ENCODE measurements at places on chromosomes 7 and 10. TPM values are rescaled to one million over a fixed set of nuclear protein-coding genes. Genes with fewer than 3 reads are reported as not detected.

- no peak overlapping the region for H3K27ac ChIP-seq
- H3K4me3 ChIP-seq = peak overlapping the region; percentile 98
- DNase-seq = no peak
- peaks cover 12% of the 10 kb centered on the region for H3K4me1 ChIP-seq
Observed at GRCh38 chr10:112953174-112954159, 3.4 kb downstream of the TCF7L2 start.

GRCh38 chr10:3729397-3729976 lies 55.5 kb downstream of the KLF6 start:
- H3K27me3 ChIP-seq = no peaks in the 10 kb centered on the region
- no peak overlapping the region for H3K4me3 ChIP-seq
- DNase-seq = no peak
- no peaks in the 10 kb centered on the region for H3K36me3 ChIP-seq

- H3K4me1 ChIP-seq = peaks cover 3% of the 10 kb centered on the region
- no peak overlapping the region for H3K4me3 ChIP-seq
- no peak overlapping the region for H3K27ac ChIP-seq
- peaks cover 3% of the 10 kb centered on the region for H3K36me3 ChIP-seq
- no peak for DNase-seq
Observed at GRCh38 chr7:29044554-29044953, 86.4 kb upstream of the TRIL start.

GRCh38 chr7:96111405-96111804 lies 210.5 kb downstream of the SLC25A13 start:
- no peak for DNase-seq
- no peak overlapping the region for H3K4me3 ChIP-seq
- no peaks in the 10 kb centered on the region for H3K27me3 ChIP-seq
- no peak overlapping the region for H3K27ac ChIP-seq
- H3K36me3 ChIP-seq = no peaks in the 10 kb centered on the region

GRCh38 chr7:7596176-7596575 lies 29.5 kb downstream of the MIOS start:
- H3K4me1 ChIP-seq = no peaks in the 10 kb centered on the region
- no peak overlapping the region for H3K4me3 ChIP-seq

DNA sequence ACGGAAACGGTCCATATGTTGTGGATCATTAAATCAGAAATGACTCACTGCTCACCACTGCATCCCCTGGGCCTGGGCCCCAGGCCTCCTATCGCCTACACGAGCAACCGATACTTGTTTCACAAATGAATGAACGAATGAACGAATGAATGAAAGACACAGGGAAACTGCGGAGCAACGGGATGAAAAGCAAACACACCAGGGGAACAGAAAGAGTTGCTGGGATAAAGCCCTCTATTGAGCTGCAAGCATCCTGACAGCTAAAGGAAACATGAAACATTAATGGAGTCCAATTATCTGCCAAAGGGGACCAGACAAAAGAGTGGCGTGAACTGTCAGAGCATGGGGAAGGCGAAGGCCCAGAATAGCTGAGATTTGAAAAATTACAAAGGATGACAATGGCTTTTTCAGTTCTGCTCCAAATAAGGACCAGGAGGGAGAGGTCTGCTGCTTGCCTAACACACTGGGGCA lies 92.1 kb downstream of the GRB10 start:
- H3K4me3 ChIP-seq = no peak overlapping the region
- peaks cover 19% of the 10 kb centered on the region for H3K36me3 ChIP-seq
- no peaks in the 10 kb centered on the region for H3K27me3 ChIP-seq
- peaks cover 2% of the 10 kb centered on the region for H3K4me1 ChIP-seq

DENND2A gene
- 8.2 TPM for total RNA-seq

HGF gene
- 0.15 TPM for total RNA-seq

ZNF365 gene
- 0.59 TPM for total RNA-seq

Data from H9 (cell line).